ENCODE measurements at places on chromosomes 4 and X.

DNA sequence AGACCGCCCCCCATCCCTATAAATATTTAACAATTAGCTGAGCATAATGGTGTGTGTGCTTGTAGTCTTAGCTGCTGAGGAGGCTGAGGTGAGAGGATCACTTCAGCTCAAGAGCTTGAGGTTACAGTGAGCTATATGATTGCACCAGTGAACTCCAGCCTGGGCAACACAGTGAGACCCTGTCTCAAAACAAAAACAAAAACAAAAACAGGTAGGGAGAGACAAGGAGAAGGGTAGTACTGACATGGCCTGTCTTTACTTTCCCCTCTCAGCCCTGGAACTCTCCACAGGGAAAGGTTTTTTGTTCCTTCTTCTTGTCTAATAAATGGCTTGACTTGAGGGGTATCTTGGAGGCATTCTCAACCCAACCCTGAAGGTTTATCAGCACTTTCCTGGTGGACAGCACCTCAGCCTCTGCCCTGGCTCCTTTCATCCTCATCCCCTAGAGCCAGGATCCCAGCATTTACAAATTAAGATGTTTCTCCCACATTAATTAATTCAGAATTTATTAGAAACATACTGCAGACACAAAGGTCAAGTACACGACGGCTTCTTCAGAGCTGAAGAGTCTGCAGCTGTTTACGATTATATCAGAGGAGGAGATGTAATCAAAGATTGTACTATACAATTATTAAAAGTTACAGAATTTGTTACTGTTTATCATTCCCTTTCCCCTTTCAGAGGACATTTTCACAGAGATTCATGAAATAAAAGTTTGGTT lies 131.8 kb downstream of the AFF1 start:
- DNase-seq = no peak

- no peak for DNase-seq
These were observed 165.4 kb upstream of the USP38 start for GRCh38 chr4:143019351-143019750.

- DNase-seq = no peak
These were observed 61.1 kb upstream of the RAB33B start for GRCh38 chr4:139392797-139393196.

- no peak for DNase-seq
These were observed 10.9 kb downstream of the MFAP3L start for GRCh38 chr4:170015285-170015684.

GRCh38 chrX:2627272-2627867 lies 63.7 kb upstream of the CD99 start:
- DNase-seq = no peak

- no peak for DNase-seq
These were observed 432.3 kb upstream of the ATOH1 start for GRCh38 chr4:93396272-93396671.

- no peak for DNase-seq
These were observed 238.8 kb downstream of the LDB2 start for GRCh38 chr4:16659694-16660093.

DNA sequence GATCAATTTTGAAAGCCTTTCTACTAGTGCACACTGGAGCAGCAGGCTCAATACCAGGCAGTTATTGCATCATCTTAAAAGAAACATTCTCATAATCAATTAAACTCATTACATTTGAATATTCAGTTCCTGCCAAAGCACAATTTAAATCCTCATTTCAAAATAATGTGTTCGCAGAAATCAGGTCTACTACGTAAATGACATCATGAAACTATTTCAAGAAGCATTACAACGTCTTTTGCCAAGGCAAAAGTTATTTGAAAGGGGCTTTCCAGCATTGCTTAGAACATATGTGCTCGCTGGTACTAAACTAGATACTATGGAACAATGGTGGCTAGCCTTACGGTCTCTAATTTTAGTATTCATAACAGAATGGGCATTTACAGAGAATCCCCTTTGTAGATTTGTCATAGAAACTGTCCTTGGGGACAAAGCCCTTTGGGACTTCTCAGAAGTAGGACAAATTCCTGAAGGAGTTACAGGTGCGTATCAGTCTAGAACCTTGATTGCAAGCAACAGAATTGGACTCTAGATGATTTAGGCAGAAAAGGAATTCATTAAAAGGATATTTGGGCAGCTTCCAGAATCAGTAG lies 27.6 kb upstream of the HUWE1 start:
- no peak for DNase-seq

DNA sequence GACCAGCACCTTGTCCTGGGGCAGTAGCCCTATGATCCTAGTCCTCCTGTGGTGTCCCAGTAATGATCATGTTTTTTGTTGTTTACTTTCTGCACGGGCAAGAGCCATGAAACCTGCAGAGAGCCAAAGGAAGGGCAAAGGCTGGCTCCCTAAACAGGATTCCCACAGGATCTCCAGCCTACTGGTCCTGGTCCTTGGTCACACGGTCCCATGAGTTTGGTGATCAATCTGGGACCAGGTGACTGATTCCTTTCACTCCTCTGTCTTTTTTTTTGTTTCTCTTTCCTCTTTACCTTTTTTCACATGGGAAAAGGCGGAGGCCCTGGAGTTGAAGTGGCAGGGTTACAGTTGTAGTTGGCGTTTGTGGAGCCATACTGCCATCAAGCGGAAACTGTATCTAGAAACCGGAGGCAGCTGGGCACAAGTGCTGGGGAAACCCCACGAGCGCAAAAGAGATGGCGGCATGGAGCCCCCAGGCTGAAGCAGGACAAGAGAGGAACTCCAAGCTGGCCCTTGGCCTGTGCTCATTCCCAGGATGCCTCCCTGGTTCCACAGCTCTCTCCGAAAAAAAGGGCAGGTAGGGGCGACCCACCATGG lies 34.6 kb downstream of the NBDY start:
- peak; percentile 2 for DNase-seq
